Stimulated activated CD8-positive, alpha-beta memory T cell treated with anti-CD3 and anti-CD28 coated beads, Interleukin-12 subunit alpha, Interleukin-12 subunit beta, amount 100 ng/mL, for 4 hours (primary cell): ENCODE measurements at places on chromosomes 2 and 18.

DNA sequence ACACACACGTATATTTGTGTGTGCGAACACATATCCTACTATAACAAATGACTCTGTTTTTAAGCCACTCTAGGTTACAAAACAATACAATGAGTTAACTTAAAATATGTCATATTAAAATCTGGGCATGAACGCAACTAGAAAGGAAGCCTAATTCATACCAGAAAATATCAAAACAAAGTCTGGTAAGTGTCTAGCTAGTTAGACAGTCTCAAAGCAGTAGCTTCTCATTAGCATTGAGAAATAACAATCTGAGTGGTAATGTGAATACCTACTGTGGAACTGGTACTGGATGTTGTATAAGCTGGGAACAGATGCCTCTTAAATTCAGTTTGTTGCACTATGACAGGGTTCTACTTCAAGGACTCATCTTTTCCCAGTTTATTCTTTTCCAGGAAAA, 32.5 kb upstream of the WIPF1 start:
- DNase-seq: no peak

GRCh38 chr2:38467768-38468455, 90.8 kb upstream of the ATL2 start:
- DNase-seq: no peak

GRCh38 chr2:37378411-37378810, 34.0 kb downstream of the QPCT start:
- DNase-seq: no peak

DNA sequence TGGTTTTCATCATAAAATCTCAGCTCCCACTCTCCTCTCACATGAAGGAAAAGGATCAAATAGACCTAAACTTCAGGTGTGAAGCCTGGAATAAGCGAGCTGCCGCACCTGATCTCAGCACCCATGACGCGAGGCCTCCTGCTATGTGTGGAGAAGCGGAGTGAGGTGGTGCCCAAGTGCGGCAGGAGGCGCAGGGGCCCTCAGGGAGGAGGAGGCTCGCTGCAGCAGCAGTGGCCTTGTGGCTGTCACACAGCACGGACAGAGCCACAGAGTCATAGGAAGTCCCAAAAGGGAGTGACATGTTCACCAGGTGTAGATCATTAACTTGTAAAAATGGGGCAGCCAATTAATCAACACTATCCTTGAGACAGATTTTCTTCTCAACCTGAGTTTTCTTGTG, 9.1 kb downstream of the SCLY start:
- DNase-seq: no peak

DNA sequence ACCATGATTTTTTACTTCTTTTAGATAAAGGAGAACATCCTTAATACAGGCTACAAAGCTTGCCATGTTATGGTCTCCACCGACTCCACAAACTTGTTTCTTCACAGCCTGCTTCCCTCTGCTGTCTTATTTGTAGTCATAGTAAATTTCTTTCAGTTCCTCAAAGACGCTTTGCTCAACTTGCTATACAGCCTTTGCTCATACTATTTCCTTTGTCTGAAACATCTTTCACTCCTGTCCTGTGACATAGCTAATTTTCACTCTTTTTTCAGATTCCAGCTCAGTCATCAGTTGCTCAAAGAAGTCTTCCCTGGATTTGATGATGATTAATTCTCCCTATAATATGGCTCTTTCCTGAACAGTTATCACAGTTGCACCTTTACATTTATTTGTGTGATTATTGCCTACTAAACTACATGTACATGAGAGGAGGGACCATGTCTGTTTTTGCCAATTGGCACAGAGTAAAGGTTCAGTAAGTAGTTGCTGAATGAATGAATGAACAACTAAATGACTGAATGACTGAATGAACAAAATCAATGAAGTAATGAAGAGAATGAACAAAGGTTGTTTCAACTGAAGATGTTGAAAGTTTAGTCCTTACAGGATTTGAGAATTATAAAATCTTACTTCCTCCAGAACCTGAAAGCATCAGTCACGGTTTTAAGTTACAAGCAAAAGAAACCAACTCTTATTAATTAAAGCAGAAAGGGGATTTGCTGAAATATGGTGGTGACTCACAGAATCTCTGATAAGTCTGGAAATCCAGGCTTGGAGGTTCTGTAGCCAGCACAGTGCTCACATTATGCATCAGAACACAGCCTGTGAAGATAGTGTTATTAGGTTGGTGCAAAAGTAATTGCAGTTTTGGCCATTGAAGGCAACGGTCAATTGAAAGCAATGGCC, 186.4 kb upstream of the FAM98A start:
- no peak for DNase-seq

DNA sequence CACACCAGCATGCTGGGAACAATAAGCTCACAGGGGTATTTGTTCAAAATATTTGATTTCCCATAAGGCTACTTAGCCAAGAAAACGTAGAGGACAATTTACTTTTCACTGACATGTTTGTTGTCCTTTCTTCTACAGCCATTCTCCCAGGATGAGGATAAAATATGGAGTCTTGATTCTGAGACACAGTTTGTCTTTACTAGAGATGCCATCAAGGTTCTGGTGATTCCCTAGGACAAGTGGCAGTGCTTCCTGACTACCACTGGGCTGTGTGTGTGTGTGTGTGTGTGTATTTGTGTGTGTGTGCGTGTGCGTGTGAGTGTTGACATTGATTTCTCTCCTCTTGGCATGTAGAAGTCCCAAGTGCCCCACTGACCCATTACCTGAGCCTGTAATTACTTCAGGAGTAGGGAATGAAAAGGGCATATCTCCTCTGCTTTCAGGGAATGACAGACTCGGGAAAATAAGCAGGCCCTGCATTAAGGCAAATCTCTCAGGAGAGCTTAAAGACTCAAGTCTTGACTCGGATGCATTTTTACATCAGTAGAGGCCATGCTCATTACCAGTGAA, 761.6 kb downstream of the DCC start:
- DNase-seq: no peak

DNA sequence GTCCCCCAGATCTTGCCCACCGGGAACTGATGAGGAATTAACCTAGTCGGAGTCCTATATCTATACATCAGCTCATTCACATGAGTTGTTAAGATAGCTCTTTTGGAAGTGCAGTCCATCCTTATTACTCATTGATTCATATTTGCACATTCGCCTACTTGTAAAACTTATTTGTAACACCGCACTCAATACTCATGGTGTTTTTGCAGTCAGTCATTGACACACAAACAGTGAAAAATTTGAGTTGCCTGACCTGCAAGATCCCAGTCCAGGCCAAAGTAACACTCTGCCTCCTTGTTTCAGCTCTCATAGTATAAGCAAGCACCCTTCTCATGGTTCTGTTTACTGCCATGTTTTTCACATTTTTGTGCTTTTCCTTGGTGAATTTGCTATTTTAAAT, 180.6 kb downstream of the CTIF start:
- no peak for DNase-seq

GRCh38 chr2:191701696-191702095, 23.8 kb downstream of the NABP1 start:
- no peak for DNase-seq

DNA sequence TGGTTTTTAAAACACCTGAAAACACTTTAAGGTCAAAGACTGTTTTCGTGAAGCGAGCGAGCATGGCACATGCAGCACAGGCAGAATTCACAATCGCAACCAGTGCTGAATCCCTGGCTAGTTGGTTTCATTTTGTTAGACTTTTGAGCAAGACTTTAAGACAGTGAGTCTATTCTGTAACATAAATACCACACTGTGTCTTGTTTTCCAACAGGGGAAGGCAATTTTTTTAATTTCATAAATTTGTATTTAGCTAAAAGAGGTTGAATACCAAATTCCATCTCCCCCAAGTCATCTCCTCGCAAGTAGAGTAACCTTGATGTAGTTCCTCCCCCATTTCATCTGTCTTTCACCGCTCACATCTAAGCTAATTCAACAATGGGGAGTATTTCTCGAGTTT, 1.4 kb downstream of the CERKL start:
- no peak for DNase-seq

- DNase-seq: no peak
Measured at GRCh38 chr2:197075281-197075680, 148.8 kb upstream of the PGAP1 start.

GRCh38 chr2:148725564-148725963, 81.0 kb downstream of the EPC2 start:
- no peak for DNase-seq

DNA sequence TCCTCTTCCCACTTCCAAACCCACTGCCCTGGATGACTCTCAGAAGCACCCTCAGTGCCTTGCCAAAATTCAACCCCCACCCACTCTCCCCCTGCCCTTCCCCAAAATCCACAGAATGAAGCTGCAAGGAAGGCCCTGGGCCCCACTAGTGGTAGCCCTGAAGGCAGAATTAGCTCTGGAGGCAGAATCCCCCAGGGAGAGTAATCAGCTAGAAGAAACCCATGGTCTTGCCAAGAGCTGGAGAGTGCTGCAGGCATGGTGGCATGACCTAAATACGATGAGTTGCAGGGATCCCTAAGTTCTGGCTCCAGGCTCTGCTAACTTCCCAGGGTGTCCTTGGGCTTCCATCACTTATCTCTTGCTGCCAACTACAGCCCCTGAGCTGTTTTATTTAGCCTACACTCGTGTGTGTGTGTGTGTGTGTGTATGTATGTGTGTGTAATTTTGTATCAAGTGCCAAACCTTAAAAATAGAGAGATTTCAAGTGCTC, 7.9 kb downstream of the GAD1 start:
- DNase-seq: no peak

GRCh38 chr2:223760838-223761502, 76.4 kb downstream of the AP1S3 start:
- peak; percentile 39 for DNase-seq

DNA sequence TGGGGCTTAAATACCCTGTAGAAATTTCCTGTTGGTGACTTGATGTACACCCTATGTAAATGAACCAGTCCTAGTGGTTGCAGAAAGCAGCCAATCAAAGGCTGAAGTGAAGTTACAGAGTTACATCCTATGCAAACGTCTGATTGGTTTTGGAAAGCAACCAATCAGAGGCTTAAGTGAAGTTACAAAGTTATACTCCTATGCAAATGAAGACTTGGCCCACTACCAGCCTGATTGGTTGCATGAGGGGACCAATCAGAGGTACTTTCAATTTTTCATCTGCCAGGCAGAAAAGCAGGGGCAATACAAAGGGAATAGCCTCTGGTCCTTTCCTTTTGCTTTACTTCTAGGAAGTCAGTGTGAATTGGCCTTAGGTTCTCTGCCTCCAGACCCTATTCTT, 13.6 kb upstream of the ZNF397 start:
- no peak for DNase-seq

GRCh38 chr2:20576598-20577115, 74.2 kb downstream of the HS1BP3 start:
- no peak for DNase-seq

DNA sequence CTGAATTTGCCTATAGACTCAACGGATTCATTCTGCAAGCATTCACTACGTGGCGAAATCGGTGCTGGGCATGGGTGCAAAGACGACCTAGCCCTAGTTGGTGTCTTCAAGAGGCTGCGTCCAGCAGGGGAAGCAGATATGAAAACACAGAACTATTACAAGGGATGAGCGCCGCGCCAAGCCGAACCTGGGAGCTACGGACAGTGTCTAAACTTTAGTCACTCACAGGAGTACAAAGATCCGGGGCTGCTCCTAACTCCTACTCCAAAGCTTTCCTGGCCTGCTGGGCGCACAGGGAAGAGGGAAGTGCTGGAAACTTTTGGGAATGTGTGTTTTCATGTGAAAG, 732 bp upstream of the ANXA4 start:
- no peak for DNase-seq

GRCh38 chr2:85830645-85831044, 58.1 kb downstream of the ST3GAL5 start:
- no peak for DNase-seq

DNA sequence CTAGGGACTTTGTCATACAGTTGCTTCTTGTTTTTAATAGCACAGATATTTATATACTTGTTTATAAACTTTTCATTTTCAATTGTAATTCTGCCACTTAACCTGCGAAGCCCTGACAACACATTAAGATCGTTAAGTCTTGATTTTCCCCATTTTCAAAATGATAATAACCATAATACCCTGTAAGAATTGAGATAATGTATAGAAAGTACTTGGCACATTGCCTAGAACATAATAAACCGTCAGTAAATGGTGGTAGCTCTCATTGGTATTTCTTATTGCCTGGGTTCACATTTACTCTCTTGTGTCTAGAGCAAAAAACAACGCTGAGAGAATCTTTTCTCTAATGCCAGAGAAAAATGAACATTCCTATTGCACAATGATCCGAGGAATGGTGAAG, 18.6 kb downstream of the PTCD3 start:
- DNase-seq: no peak

GRCh38 chr2:145623136-145623535, 1103.2 kb upstream of the ZEB2 start:
- no peak for DNase-seq

- DNase-seq: no peak
Measured at GRCh38 chr2:26590980-26591618, 50.1 kb downstream of the CIB4 start.

GRCh38 chr2:12168791-12169388, 422.5 kb downstream of the LPIN1 start:
- DNase-seq: no peak

GRCh38 chr2:54797307-54797706, 73.8 kb downstream of the EML6 start:
- DNase-seq: no peak

DNA sequence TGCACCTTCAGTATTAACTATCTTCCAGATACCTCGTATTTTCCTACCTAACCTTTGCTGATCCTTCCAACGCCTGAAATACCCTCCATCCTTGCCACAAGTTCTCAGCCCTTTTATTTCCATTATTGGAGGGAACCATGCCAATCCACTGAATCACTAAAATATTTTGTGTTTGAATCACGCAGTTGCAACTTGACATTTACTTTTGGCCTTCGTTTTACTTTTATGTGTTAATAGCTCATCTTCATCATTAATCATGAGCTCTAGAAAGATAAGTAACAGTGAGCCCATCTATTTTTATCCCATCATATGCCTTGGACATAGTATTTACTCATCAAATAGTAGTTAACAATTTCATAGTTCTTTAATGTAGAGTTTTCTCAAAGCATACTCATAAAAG, 463.2 kb downstream of the THSD7B start:
- DNase-seq: no peak

GRCh38 chr2:232781765-232782164, 5.4 kb upstream of the KCNJ13 start:
- DNase-seq: no peak

GRCh38 chr18:3213300-3214059, 6.3 kb downstream of the MYOM1 start:
- DNase-seq: no peak

DNA sequence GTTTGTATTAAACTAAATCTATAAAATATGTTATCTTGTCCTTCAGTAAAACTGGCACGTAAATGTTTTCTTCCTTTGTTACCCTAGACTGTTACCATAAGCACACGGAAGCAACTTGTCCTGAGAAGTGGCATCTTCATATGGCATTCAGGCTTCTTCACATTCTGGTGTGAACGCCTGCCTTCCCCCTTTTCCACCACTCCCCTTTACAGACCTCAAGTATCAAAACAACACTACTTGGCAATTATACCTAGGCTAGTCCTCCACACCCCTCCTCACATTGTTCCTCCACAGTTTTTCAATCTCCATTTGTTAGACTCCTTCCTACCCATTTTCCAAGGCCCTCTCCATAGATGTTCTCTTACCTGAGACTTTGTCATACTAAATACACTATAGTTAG, 2.9 kb downstream of the MEX3C start:
- no peak for DNase-seq
